Dorsolateral prefrontal cortex (tissue), 122 donors: ENCODE measurements at places on chromosomes 4 and X. TPM values are rescaled to one million over a fixed set of nuclear protein-coding genes. Genes with fewer than 3 reads are reported as not detected.

DNA sequence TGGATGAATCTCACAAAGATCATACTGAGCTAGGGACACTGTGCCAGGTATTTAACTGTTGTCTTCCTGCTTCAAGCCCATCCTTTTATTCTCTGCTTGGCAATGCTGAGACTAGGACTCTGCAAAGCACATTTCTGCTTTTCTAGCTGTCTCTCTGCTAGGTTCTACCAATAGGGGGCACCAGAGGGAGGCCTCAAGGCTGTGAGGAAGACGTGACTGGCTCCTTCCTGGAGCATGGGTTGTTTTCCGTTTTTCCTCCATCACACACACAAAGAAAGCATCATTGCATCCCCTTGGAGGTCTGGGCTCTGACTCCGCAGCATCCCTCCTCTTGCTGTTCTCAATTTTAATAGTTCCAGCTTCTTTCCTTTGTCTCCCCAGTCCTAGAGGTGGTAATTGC is 10.9 kb upstream of the DCTD start:
- DNase-seq: no peak

- no peak for DNase-seq
Measured at GRCh38 chr4:100679926-100680325, 162.1 kb upstream of the EMCN start.

DNA sequence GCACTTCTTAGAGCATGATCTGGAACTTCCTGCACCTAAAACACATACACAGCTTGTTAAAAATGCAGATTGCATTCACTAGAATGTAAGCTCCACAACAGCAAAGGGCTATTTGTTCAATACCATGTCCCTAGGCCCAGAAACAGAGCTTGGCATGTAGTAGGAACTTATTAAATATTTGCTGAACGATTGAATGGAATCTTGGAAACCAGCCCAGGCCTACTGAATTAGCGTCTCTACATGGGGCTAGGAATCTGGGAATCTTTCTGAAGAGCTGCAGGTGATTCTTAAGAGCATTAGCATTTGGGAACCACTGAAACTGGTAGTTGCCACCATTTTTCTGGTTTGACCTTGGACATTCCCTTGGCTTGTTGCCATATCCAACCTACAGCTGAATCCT is 234.1 kb downstream of the STIM2 start:
- DNase-seq: no peak

KLKB1 gene
- 8.1 TPM for total RNA-seq

ABCG2 gene
- total RNA-seq: 52.2 TPM

DNA sequence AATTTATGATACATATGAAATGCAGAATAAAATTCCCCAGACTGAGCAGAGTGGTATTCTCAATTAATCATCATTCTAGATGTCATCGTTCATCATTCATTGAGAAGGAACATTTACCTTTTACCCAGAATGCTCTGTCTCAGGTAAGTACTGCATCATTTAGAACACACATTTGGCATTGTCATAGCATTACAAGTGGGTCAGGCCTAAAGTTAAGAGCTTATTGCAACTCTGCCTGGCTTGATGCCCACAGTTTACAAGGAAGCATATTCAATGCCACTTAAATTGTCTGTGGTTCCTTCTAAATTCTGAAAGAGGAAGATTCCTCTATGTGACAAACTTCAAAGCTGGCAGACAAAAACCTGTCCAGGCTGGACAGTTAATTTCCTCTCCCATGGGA is 87.3 kb downstream of the CAMK2D start:
- DNase-seq: no peak

GRCh38 chr4:145644699-145645098 is 25.5 kb downstream of the MMAA start:
- no peak for DNase-seq

ZC4H2 gene
- 14.3 TPM for total RNA-seq

CCSER1 gene
- total RNA-seq: 49.7 TPM

ZFYVE28 gene
- 74.6 TPM for total RNA-seq

GRCh38 chr4:74293558-74293957 is 14.7 kb upstream of the EPGN start:
- no peak for DNase-seq

- no peak for DNase-seq
Measured at GRCh38 chr4:2280531-2281300, 18.8 kb upstream of the MXD4 start.

- DNase-seq: no peak
Measured at GRCh38 chr4:106898621-106899230, 137.4 kb downstream of the DKK2 start.

JADE1 gene
- 42.0 TPM for total RNA-seq

GRCh38 chr4:189826657-189827056 is 114.0 kb upstream of the FRG1 start:
- no peak for DNase-seq

GRCh38 chr4:6262847-6263487 is 6.7 kb upstream of the WFS1 start:
- no peak for DNase-seq

DNA sequence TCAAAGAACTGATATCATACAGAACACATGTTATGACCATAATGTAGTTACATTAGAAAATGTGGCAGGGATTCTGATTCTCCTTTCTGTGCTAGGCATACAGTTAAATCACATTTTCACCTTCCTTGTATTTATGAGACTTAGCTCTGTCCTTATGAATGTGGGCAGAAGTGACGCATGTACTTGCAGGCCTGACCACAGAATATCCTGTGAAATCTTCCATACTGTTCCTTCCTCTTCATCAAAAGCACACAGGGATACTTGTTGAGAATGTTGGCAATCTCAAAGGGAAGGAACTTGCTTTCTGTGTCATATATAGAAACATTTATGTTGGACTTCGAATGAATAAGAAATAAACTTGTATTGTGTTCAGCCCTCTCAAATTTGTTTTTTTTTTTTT is 17.2 kb upstream of the MYOZ2 start:
- DNase-seq: no peak

DNA sequence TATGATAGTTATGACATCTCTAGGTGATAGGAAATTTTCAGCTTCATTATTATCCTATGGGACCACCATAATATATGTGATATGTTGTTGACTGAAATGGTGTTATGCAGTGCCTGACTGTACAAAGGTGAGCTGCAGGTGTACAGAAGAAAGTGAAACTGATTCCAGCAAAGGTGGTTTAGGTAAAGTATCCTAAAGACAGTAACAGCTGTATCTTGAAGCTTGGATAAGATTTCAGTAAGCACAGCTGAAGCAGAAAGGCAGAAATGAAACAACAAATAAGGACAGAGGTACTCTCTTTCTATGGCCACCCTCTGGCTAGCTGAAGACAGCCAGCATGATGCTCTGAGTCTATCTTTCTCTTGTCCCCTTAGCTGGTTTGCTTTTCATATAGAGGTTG is 30.0 kb upstream of the PGK1 start:
- no peak for DNase-seq

GRCh38 chr4:12852338-12853307 is 631.5 kb downstream of the RAB28 start:
- DNase-seq: no peak

RS1 gene
- total RNA-seq: 0.16 TPM

DNA sequence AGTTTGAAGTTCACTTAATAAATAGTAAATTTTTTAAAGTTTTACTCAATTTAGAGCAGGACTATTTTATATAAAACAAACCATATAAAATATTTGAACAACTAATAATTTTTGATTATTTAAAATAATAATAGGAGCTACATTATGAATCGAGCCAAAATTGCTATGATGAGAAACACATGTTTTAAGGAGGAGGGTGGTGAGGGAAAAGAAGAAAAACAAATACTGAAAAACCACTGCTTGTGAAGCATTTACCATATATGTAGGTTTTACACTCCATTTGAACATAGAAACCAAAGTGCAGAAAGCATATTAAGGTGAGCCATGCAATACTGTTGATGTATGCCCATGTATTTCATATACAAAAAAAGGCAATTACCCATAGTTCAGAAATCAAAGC is 448.9 kb downstream of the FSTL5 start:
- DNase-seq: no peak

- no peak for DNase-seq
Measured at GRCh38 chrX:17679820-17680219, 57.5 kb upstream of the SCML1 start.

GRCh38 chrX:121216641-121217374 is 169.4 kb downstream of the GLUD2 start:
- no peak for DNase-seq

GRCh38 chr4:151948351-151949016 is 187.7 kb upstream of the GATB start:
- no peak for DNase-seq

GPC4 gene
- 9.4 TPM for total RNA-seq

DNA sequence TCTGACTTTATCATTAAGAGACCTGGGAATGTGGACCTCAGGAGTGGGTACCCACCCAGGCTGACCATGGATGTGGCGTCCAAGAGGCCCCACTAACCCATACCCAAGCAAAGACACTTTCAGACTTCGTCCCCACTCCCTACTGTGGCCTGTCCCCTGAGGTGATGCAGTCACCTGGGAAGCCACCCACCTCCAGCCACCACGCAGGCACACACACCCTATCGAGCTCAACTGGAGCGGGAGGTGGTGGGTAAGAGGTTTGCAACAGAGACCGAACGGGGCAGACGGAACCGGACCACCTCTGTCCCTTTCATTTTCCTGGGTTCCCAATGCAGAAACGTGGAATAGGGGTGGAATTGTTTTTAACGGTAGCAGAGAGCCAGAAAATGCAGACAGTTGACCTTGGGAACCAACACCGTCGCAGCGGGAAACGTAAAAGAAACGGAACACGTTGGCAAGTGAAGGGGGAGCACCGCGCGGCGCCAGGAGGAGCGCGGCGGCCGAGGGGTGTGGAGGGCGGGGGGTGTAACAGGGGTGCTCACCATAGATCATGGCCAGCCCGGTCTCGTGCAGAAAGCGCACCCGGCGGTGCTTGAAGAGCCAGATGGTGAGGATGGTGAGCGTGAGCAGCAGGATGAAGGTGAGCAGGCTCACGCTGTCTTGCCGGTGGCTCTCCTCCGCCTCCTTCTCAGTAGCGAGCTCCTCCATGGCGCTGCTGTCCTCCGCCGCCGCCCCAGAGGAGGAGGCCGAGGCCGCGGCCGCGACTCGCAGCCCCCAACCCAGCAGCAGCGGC is 559 bp downstream of the SLC9A7 start:
- no peak for DNase-seq

DNA sequence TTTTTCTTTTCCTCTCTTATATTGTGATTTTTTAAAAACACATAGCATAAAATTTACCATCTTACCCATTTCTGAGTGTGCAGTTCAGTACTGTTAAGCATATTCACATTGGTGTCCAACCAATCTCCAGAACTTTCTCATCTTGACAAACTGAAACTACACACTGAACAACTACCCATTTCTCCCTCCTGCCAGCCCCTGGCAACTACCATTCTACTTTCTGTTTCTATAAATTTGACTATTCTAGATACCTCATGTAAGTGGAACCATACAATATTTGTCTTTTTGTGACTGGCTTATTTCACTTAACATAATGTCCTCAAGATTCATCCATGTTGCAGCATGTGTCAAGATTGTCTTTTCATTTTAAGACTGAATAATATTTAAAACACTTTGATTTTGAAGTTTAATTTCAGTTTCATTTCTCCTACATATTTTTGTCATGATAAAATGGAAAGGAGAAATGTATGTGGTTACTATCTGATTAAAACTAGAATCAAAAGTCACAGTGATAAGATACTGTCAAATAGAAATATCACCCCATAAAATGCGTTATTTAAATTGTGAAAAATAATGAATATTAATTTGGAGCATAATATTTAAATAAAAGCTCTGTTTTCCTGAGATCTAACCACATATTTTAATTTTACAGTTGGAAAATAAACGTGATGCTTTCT is 122.8 kb downstream of the DIPK2B start:
- no peak for DNase-seq

- DNase-seq: no peak
Measured at GRCh38 chr4:40455340-40455902, 120.3 kb downstream of the CHRNA9 start.
